ENCODE measurements at places on chromosomes 3 and 15.

GRCh38 chr3:60081381-60082095, 1031.7 kb upstream of the CFAP20DC start:
- peaks cover 3% of the 10 kb centered on the region for H3K27me3 ChIP-seq
- H3K4me3 ChIP-seq: no peak overlapping the region
- no peak overlapping the region for H3K27ac ChIP-seq
- H3K4me1 ChIP-seq: no peaks in the 10 kb centered on the region
- no peak for DNase-seq

DNA sequence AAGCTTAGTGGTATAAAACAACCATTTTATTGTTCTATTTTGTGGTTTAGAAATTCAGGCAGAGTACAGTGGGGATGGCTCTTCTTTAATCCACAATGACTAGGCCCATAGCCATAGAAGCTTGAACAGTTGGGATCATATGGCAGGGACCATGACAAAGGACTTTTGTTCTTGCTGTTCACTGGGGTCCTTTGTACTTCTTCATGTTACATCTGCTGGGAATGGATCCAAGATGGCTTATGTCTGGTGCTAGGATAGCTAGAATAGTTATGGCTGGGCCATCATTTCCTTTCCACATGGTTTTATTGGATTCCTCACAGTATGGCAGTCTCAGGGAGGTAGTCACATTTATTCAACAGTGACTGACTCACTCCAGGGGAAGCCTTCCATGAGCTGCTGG, 427.9 kb upstream of the AGTR1 start:
- no peak for DNase-seq
- H3K27me3 ChIP-seq: no peaks in the 10 kb centered on the region
- no peaks in the 10 kb centered on the region for H3K4me1 ChIP-seq
- H3K27ac ChIP-seq: no peak overlapping the region

GRCh38 chr3:13137941-13138832, 65.0 kb upstream of the IQSEC1 start:
- DNase-seq: no peak
- H3K27ac ChIP-seq: no peak overlapping the region
- peaks cover 12% of the 10 kb centered on the region for H3K27me3 ChIP-seq
- H3K4me1 ChIP-seq: peaks cover 23% of the 10 kb centered on the region

DNA sequence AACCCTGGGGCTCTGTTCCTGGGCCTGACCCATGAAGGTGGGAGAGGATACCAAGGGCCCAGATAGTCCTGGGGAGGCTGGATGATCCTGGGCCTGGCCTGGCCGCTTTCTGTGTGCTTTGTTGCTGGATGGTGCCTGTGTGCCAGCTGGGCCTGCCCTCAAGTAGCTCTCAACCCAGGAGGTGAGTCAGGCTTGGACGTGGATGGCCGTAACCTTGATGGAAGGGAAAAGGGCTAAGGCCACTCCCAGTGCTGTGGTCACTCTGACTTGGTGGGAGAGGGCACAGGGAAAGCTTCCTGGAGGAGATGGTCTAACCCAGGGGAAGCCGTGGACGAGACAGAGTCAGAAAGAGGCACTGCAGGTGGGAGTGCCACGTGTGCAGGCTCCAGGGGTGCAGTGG, 9.4 kb downstream of the TMEM43 start:
- H3K27ac ChIP-seq: no peak overlapping the region
- H3K4me3 ChIP-seq: no peak overlapping the region
- H3K36me3 ChIP-seq: peaks cover 54% of the 10 kb centered on the region
- H3K4me1 ChIP-seq: peaks cover 3% of the 10 kb centered on the region
- DNase-seq: no peak

GRCh38 chr15:33442449-33442848, 131.7 kb downstream of the RYR3 start:
- no peaks in the 10 kb centered on the region for H3K4me1 ChIP-seq
- no peaks in the 10 kb centered on the region for H3K36me3 ChIP-seq
- DNase-seq: no peak
- H3K4me3 ChIP-seq: no peak overlapping the region

- H3K36me3 ChIP-seq: no peaks in the 10 kb centered on the region
- H3K4me1 ChIP-seq: no peaks in the 10 kb centered on the region
- H3K4me3 ChIP-seq: no peak overlapping the region
- H3K27me3 ChIP-seq: peaks cover 2% of the 10 kb centered on the region
Observed at GRCh38 chr3:6439226-6439625, 421.7 kb upstream of the GRM7 start.

DNA sequence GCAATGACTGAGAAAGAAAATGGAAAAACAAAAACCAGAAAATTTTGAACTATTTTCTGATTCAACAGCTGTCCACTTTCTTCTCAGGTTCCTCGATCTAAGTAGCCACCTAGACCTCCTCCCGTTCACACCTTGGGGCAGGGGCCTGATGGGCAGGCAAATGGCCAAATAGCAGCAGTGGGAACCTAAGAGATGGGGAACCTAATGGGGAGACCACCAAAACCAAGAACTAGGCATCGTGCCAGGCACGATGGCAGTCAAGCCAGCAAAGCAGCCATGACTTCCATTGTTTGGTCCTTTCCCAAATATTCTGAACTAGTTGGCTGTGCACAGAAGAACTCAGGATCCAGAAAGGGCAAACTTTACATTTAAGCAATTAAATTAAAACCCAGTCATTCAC, 57.1 kb downstream of the CAPN7 start:
- no peak overlapping the region for H3K27ac ChIP-seq
- H3K36me3 ChIP-seq: peaks cover 28% of the 10 kb centered on the region
- peaks cover 2% of the 10 kb centered on the region for H3K4me1 ChIP-seq
- no peak overlapping the region for H3K4me3 ChIP-seq
- H3K27me3 ChIP-seq: peaks cover 10% of the 10 kb centered on the region
- no peak for DNase-seq

- no peaks in the 10 kb centered on the region for H3K36me3 ChIP-seq
- no peak overlapping the region for H3K27ac ChIP-seq
- no peak overlapping the region for H3K4me3 ChIP-seq
- peaks cover 5% of the 10 kb centered on the region for H3K4me1 ChIP-seq
- peaks cover 6% of the 10 kb centered on the region for H3K27me3 ChIP-seq
Observed at GRCh38 chr3:127535901-127536829, 54.4 kb downstream of the TPRA1 start.

GRCh38 chr3:42140665-42141203, 49.6 kb downstream of the TRAK1 start:
- no peak overlapping the region for H3K4me3 ChIP-seq
- no peak for DNase-seq
- H3K27ac ChIP-seq: no peak overlapping the region
- no peaks in the 10 kb centered on the region for H3K4me1 ChIP-seq
- no peaks in the 10 kb centered on the region for H3K36me3 ChIP-seq
- H3K27me3 ChIP-seq: peaks cover 3% of the 10 kb centered on the region

GRCh38 chr3:129764090-129764489, 129.4 kb downstream of the TMCC1 start:
- H3K27me3 ChIP-seq: peaks cover 2% of the 10 kb centered on the region
- DNase-seq: no peak
- H3K4me1 ChIP-seq: peaks cover 11% of the 10 kb centered on the region
- no peak overlapping the region for H3K4me3 ChIP-seq

- peaks cover 1% of the 10 kb centered on the region for H3K27me3 ChIP-seq
- no peak for DNase-seq
- H3K36me3 ChIP-seq: no peaks in the 10 kb centered on the region
- peaks cover 23% of the 10 kb centered on the region for H3K4me1 ChIP-seq
Observed at GRCh38 chr15:89130201-89130600, 41.9 kb downstream of the ABHD2 start.

DNA sequence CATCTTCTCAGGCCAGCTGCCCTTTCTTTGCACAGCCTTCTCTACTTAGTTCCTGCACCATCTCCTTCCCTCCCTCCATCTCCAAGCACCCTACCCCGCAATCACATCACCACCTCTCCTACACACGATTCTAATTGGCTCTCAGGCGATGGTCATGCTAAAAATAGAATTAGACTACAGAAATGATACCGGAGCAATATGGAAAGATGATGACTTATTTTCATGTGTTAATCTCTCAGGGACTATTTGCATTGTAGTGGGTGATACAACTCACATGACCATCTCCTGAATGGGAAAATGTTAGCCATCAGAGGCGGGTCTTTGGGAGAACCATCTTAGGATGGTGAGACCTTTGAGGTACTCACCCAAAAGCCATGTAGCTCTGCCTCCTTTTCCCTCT, 54.7 kb upstream of the PPARG start:
- no peaks in the 10 kb centered on the region for H3K4me1 ChIP-seq
- no peak overlapping the region for H3K4me3 ChIP-seq
- DNase-seq: no peak
- H3K27ac ChIP-seq: no peak overlapping the region
- H3K27me3 ChIP-seq: no peaks in the 10 kb centered on the region

GRCh38 chr3:168973206-168973605, 690.3 kb downstream of the MECOM start:
- no peak for DNase-seq
- no peak overlapping the region for H3K4me3 ChIP-seq
- no peaks in the 10 kb centered on the region for H3K27me3 ChIP-seq
- peaks cover 3% of the 10 kb centered on the region for H3K4me1 ChIP-seq

GRCh38 chr3:131314318-131314717, 67.3 kb upstream of the NUDT16 start:
- DNase-seq: no peak
- H3K27ac ChIP-seq: no peak overlapping the region
- H3K4me3 ChIP-seq: no peak overlapping the region
- peaks cover 4% of the 10 kb centered on the region for H3K4me1 ChIP-seq

DNA sequence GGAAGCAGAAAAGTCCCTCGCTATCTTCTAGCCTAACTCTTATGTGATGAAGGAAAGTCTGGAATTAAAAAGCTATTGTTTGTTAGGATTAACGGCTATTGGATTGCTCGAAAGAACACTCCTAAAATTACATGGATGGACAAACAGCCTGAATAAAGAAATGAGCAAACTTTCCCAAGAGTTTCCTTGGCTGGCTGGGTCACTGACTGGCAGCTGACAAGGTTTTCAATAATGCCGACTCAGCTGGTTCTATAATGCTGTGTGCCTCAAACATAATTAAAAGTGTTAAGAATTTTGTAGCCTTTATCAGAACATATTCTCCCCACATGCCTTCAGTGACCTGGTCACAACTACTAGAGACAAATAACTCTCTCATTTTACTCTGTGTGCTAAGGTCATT, 142.9 kb upstream of the ADAMTS9 start:
- H3K4me3 ChIP-seq: no peak overlapping the region
- H3K36me3 ChIP-seq: no peaks in the 10 kb centered on the region
- DNase-seq: no peak
- H3K27ac ChIP-seq: no peak overlapping the region

DNA sequence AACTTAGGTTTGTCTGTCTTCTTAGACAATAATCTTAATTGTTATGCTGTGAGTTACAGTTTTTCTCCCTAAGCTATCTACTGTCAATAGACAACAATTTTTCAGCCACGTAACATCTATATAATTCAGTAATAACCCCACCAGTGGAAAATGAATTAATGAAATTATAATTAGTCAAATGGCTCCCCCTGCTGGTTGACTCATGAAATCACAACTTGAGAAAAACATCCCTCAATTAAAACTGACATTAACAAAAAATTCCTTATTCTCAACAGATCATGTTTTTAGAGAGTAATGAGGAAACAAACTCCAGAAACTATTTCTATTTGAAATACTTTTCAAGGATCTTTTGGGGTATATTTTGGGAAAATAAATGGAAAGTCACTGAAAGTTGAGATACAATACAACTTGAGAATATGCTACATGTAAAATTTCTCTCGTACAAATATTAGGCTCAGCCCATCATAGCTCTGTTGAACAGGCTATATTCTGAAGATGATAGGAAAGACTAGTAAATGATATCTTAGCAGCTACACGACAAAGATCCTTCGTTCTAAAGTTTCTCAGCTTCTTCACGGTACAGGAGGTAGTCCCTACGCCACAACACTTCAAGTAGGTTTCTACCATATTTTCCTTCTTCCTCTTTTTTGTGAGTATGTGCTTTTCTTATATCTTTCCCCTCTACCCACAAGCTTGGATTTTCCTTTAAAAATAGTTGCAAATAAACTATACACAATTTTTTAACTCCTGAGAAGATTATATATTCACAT, 20.7 kb downstream of the PPP1R2 start:
- H3K27me3 ChIP-seq: no peaks in the 10 kb centered on the region
- no peak overlapping the region for H3K27ac ChIP-seq
- H3K4me1 ChIP-seq: no peaks in the 10 kb centered on the region
- H3K36me3 ChIP-seq: no peaks in the 10 kb centered on the region

- no peak overlapping the region for H3K27ac ChIP-seq
- no peak overlapping the region for H3K4me3 ChIP-seq
- H3K27me3 ChIP-seq: peaks cover 2% of the 10 kb centered on the region
- H3K36me3 ChIP-seq: peaks cover 10% of the 10 kb centered on the region
- peaks cover 5% of the 10 kb centered on the region for H3K4me1 ChIP-seq
- DNase-seq: no peak
Observed at GRCh38 chr3:124800076-124800475, 69.8 kb downstream of the UMPS start.

- H3K4me3 ChIP-seq: no peak overlapping the region
- peaks cover 5% of the 10 kb centered on the region for H3K4me1 ChIP-seq
- no peak overlapping the region for H3K27ac ChIP-seq
- peaks cover 2% of the 10 kb centered on the region for H3K27me3 ChIP-seq
Observed at GRCh38 chr3:147090461-147090860, 315.9 kb downstream of the ZIC4 start.

DNA sequence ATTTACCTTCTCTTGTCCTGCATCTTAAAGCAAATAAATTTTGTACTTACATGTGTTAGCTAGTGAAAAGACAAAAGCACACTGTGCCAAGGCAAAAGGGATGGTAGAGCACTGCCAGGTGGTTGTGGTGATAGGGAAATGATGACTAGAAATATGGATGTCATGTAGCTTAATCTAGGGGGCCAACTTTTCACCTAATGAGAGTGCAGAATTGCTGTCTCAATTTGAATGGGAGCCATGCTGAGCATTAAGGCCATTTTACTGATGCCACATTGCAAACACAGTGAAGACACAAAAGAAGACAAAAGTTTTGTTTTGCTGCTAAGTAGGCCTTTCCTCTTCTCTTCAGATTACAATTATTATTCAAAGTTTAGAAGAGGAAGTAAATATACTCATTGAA, 274.7 kb downstream of the PDCD6IP start:
- peaks cover 36% of the 10 kb centered on the region for H3K4me1 ChIP-seq
- no peak overlapping the region for H3K27ac ChIP-seq
- H3K27me3 ChIP-seq: peaks cover 4% of the 10 kb centered on the region
- no peak for DNase-seq
- H3K36me3 ChIP-seq: no peaks in the 10 kb centered on the region

DNA sequence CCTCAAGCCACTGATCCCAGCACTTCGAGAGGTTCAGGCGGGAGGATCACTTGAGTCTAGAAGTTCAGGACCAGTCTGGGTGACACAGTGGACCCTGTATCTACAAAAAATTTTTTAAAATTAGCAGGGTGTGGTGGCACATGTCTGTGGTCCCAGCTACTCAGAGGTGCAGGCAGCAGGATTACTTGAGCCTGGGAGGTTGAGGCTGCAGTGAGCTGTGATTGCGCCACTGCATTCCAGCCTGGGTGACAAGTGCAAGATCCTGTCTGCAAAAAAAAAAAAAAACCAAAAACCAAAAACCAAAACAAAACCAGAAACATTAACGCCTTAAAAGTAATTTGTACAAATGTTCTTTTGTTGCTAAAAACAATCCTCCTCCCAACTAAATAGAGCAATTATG, 27.9 kb upstream of the SLC12A8 start:
- no peak for DNase-seq
- H3K36me3 ChIP-seq: no peaks in the 10 kb centered on the region
- peaks cover 3% of the 10 kb centered on the region for H3K4me1 ChIP-seq
- no peaks in the 10 kb centered on the region for H3K27me3 ChIP-seq
- no peak overlapping the region for H3K4me3 ChIP-seq

- H3K4me1 ChIP-seq: no peaks in the 10 kb centered on the region
- DNase-seq: no peak
- no peak overlapping the region for H3K4me3 ChIP-seq
Observed at GRCh38 chr3:45125550-45126026, 20.6 kb downstream of the CDCP1 start.
